ENCODE measurements at places on chromosomes 2 and 18.

- no peak for DNase-seq
Observed at GRCh38 chr18:51122266-51123045, 75.0 kb downstream of the MEX3C start.

DNA sequence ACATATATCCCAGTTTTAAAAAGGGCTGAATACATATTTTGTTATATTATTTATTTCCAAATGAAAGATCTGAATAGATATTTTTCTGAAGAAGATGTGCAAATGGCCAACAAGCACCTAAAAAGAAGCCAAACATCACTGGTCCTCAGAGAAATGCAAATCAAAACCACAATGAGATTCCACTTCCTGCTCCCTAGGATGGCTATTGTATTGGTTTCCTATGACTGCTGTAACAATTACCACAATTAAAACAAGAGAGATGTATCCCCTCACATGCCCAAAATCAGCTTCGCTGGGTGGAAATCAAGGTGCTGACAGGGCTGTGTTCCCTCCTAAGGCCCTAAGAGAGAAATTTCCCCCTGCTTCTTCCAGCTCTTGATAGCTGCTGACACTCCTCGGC lies 23.2 kb downstream of the ABCB11 start:
- DNase-seq: no peak

DNA sequence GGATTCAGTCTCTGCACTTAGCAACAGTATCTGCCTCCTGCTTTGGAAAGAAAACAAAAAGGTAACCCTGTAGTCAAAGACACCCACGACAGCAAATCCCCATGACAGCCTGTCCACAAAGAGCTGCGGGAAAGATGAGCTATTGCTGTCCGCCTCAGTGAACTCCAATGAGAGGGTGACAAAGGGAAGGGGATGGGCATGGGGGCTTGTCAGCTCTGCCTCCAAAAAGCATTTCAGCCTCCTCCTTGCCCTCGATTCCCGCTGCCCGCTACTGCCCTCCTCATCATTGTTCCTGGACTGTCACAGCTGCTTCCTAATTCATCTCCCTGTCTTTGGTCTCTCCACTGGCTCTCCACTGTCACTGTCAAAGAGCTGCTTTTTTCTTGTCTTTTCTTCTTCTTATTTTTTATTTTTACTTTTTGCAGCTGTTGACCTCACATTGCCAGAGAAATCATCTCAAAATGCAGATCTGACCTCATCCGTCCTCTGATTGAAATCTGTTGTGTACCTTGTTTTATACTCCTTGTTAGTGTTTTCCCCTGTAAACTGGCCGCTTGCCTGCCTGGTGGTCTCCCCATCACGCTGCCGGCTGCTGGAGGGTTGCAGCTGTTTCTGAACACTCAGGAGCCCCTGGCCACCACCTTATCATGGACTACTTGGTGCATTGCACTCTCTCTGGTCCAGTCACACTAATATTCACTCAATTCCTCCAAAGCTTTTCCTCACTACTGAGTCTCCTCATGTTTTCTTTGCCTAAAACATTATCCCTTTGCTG lies 7.9 kb upstream of the E2F6 start:
- DNase-seq: no peak

DNA sequence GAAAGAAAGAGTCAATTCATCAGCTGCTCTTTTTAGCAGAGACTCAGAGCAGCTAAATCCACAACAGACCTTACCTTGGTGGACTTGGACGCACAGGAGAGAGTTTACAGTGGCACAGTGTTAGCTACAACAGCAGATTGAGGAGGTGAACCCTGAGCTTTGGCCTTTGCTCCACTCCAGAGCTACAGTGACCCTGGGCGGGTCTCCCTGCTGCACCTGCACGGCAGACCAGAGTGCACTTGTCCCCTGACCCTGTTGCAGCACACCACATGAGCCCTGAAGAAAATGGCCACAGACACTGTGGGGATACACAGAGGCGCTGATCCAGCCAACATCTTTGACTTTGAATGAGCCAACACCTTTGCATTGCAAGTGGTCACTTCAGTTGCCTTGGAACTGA lies 11.0 kb downstream of the SLC19A3 start:
- DNase-seq: no peak

- no peak for DNase-seq
Observed at GRCh38 chr2:86789687-86790133, 1.0 kb downstream of the CD8A start.

DNA sequence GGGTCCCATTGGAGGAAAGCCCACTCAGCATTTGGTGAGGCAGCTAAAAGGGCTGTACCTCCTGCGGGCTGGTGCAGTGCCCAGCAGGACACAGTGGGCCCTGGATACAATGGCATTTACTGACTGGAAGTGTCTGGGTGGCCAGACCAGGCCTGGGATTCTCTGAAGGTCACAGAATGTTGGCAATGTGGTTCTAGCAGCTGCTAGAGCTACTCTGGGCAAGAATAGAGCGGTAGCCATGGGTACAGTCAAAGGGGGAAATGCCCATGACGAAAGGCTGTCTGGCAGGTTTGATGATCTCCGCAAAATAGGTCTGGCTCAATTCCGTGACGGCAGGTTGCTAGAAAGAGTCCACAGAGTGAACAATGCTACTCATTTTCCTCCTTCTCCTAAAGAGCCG lies 241.8 kb downstream of the AFF3 start:
- DNase-seq: no peak

DNA sequence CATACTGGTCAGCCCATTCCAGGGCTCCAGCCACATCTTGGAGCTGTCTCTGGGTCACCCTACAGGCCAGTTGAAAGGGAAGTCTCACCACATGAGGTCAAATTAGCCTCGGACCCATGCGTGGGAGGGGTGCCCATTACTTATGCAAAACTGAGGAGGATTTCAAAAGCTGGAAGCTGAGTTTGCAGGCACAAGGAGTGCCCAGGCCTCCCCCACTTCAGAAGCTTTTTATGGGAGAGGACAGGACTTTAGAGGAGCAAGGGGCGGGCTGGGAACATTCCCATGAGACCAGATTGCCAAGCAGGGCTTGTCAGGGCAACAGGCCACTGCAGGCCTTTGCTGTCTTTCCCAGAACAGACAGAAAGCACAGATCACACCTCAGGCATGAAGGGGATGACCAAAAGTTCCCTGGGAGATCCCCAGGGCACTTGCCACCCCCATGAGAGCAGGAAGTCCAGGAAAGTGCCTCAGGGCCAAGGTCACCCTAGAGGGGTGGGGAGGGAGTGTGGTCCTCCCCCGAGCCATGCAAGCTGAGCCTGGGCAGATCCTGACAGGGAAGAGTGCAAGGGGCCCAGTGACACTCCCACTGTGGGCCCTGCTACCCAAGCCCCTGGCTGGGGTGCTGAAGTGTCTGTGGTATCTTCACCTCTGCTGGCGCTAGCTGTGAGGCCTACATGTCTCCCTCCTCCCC lies 267.7 kb downstream of the BCL11A start:
- DNase-seq: no peak

DNA sequence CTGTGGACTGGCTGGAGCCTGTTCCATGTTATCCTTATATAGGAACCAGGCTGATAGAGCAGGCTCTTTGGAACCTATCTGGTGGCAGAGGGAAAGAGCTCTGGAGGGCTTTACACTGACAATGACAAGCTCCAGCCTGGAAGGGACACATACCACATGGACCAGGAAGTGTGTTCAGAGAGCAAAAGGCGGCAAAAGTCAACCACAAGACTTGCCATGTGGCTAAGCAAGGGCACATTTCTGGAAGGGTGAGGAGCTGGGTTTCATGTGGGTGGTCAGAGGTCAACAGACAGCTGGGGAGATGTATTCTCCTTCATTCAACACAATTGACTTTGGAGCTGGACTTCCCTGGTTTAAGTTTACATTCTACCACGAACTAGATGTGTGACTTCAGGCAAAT lies 325.2 kb downstream of the DYSF start:
- DNase-seq: no peak

GRCh38 chr2:23042216-23042906 lies 342.6 kb upstream of the KLHL29 start:
- DNase-seq: no peak

GRCh38 chr2:31268344-31268743 lies 34.4 kb downstream of the EHD3 start:
- DNase-seq: no peak

DNA sequence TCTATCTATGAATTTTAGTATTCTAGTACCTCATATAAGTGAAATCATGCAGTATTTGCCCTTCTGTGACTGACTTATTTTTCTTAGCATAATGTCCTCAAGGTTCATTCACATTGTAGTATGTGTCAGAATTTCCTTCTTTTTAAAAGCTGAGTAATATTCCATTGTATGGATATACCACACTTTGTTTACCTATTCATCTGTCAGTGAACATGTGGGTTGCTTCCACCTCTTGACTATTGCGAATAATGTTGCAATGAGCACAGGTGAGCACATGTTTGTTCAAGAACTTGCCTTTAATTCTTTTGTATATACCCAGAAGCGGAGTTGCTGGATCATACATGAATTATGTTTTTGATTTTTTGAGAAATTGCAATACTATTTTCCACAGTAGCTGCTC lies 187.4 kb upstream of the RBMS1 start:
- DNase-seq: no peak

DNA sequence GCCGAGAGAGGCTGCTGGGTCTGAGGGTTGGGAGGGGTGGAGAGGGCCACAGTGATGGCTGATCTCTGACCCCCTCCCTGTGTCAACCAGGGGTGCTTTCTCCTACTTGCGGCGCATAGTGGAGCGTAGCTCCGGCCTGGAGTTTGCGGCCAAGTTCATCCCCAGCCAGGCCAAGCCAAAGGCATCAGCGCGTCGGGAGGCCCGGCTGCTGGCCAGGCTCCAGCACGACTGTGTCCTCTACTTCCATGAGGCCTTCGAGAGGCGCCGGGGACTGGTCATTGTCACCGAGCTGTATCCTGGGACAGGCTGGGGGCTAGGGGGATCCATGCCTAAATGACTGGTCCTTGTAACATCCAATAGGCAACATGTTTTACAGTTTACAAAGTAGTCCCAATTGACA lies 20.9 kb upstream of the GMPPA start:
- DNase-seq: no peak

GRCh38 chr2:201285499-201285898 lies 25.2 kb downstream of the CASP8 start:
- no peak for DNase-seq

- DNase-seq: peak; percentile 92
Observed at GRCh38 chr2:9675415-9676351, 44.9 kb upstream of the YWHAQ start.

- DNase-seq: no peak
Observed at GRCh38 chr18:23498117-23498516, 5.2 kb upstream of the RMC1 start.

DNA sequence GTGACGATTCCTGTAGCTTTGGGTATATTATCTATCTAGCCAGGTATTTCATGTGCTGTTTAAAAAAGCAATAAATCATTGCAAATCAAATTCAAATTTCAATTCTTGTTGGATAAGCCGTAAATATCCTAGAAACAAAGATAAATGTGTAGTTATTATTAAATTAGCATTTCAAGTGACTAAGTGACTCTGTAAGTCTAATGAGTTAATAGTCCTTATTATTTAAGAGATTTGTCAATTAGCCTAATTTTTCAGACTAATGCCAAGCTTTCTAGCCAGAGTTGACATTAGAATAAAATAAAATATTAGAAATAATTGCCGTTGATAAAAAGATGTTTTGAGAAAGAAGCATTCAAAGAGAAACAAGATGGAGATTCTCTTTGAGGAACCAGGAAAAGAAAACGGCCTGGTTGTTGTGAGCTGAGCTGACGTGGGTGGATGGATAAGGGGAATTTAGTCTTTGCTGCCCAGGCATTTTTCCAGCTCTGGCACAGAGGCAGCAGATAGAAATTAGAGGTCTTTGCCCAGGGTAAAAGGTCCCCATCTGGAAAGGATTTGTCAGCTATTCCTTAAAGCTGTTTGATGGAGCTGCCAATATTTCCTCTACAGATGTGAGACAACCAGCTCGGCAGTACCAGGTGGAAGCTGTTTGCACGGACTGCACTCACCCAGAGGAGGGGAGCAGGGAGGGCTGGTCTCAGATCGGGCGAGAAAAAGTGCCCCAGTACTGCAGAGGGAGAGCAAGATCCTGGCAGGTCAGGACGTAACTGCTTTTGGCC lies 117.3 kb upstream of the SEC11C start:
- no peak for DNase-seq
